ENCODE measurements at places on chromosomes 1 and 21.

DNA sequence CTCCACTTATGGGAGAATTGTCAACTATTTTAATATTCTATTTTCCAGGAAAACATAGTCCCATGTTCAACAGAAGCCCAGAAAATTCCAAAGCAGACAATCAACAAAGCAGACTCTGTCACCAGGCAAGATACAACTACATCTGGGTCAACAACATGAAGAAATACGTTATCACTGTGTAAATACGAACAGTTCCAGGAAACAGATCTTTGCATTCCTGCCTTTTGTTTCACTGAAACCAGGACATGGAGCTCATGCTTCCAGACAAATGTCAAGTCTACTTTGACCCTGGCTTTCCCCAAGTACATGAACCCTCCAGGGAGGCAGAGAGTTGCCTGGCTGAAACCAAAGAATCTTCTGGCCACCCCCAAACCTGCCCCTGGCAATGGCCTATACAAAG lies 106.7 kb downstream of the SETD4 start:
- no peak for DNase-seq

GRCh38 chr1:184146202-184146601 lies 94.7 kb downstream of the TSEN15 start:
- DNase-seq, result no peak

- no peak for DNase-seq
These were observed 65.5 kb downstream of the SYT14 start for GRCh38 chr1:210003501-210003900.

- no peak for DNase-seq
These were observed at the start of gene KRTAP13-1 for GRCh38 chr21:30395731-30396130. TSS of gene KRTAP13-1 (plus strand) at chr21:30396031. CDS start at chr21:30396087, 56 bp downstream.

GRCh38 chr1:220754918-220755295 lies 6.8 kb downstream of the MTARC2 start:
- DNase-seq, result no peak

- no peak for DNase-seq
These were observed 1.7 kb downstream of the PCSK9 start for GRCh38 chr1:55040933-55041494.

DNA sequence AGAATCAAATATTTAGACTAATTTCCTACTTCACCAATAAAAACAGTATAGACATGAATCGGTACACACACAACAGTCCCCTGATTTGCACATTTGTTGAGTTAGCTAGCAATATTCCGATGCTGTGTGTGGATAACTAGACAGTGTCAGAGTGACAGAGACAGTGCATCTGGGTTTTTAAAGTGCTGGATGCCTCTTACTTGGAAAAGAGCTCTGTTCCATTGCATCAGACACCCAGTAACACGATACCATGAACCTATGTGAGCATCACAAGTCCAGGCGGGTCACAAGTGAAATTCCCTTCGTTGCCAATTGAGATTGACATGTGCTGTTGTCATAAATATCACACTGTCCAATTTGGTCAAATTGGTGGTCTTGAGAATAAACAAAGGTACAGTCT lies 82.0 kb upstream of the ESRRG start:
- DNase-seq, result no peak

DNA sequence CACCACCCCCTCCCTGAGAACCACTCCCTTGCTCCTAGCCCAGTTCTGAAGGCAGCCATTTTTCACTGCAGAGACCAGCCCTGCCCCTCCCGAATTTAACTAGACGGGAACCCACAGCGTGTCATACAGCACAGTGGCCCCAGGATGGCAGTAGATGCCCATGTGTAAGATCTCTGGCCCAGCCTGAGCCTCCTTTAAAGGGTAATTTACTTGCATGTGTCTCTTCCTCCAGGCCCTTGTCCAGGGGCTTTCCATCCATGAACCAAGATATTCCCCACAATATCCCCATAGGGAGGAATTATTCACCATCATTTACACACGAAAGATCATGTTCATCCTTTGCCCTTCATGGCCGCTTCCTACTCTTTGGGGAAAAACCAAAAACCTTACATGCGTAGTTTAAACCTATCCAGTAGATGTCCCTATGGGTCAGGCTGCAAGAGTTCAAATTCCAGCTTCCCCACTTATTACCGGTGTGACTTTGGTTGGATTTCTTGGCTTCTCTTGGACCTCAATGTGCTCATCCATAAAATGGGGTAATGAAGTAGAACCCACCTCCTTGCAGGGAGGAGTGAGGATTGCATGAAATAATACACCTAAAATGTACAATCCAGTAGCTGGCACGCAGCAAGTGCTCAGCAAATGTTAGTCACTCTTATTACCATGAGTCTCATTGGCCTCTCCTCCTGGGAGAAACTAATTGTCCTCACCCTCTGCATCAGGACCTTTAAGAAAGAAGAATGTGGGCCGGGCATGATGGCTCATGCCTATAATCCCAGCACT lies 4.0 kb upstream of the LACTBL1 start:
- DNase-seq, result peak; percentile 57

GRCh38 chr1:9399510-9400424 lies 107.1 kb downstream of the SPSB1 start:
- DNase-seq, result no peak

- no peak for DNase-seq
These were observed 29.5 kb upstream of the TTC4 start for GRCh38 chr1:54686155-54686554.

DNA sequence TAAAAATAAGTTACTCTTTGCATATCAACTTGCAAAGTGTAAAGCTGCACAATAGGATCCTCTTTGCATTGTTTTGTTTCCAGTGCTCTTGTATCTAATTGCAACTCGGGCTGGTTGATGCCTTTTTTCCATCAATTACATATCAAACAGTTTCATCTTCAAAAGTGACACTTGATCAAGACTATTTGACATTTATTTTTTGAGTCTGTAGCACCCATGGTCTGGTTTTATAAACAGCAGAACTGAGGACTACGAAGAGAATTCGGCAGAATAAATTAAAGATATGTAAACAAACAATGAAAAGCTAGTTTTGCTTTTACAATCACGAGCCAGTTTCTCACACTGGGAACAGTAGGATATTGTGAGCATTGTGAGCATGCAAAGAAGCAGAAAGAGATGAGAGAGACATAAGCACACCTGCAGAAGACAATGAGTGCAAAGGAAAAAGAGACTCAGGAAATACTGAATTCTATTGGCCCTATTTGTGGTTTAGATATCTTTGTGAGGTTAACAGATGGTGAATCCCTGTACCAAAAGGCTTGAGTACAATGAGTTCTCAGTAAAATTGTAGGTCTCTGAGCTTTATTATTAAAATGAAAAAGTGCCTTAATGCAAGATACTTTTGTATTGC lies 45.4 kb downstream of the RPL5 start:
- peak; percentile 17 for DNase-seq

DNA sequence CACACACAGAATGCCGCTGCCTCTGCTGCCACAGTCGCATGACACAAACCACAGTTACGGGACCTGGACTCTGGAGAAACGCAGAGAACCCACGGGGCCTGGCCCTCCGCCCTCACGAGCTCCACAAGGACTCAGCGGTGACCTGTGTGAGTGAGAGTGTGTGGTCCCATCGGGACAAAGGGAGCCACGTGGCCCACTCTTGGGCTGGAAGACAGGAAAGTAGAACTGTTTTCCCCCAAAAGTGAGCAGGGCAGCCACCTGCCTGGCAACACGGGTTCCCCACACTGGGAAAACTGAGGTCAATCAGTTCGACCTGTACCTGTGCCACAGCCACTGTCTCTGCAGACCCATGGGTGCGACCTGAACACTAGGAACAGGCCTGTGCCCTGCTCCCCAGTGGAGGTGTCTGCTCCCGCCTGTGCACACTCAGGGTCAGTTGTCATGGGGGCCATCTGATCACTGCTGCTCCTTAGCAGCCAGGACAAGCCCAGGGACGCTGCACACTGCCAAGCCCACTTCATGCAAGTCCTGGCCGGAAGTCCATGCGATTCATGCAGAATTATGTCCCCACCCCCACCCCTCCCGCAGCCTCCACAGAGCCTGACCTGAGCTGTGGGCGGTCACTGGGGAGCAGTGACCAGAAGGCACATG lies 54.4 kb upstream of the ADARB1 start:
- DNase-seq, result no peak

- DNase-seq, result no peak
These were observed 42.5 kb downstream of the WDR4 start for GRCh38 chr21:42836767-42837301.

- DNase-seq, result no peak
These were observed 188.5 kb downstream of the GRIK3 start for GRCh38 chr1:36845802-36846201.

- no peak for DNase-seq
These were observed 34.0 kb downstream of the MACF1 start for GRCh38 chr1:39238476-39238875.

GRCh38 chr1:1039145-1039910 lies 19.4 kb downstream of the AGRN start:
- no peak for DNase-seq

- DNase-seq, result no peak
These were observed 34.0 kb downstream of the BACH1 start for GRCh38 chr21:29332461-29333362.

DNA sequence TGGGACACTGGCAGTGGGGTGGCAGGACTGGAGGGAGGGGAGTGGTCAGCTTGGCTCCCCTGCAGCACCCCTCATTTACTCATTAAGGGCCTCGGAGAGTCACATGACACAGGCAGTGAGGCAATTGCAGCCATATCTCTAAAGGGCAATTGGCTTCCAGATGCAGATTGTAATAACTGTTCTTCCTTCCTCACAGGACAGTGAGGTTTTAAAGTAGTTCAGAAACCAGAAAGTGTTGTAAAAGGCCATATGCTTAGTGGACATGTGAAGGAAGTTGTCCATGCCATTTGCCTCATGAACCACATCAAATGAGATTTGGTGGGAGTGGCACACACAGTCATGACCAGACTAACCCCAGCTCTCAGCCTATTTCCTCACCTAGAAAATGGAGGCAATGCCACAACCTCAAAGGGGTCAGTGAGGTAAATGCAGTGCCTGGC lies 11.1 kb downstream of the MTX1 start:
- peak; percentile 57 for DNase-seq

All from CD4-positive, alpha-beta T cell treated with Interleukin-17A for 1 hour (primary cell).